ENCODE measurements at places on chromosomes 1 and 21.

GRCh38 chr1:18419845-18420184, 60.9 kb upstream of the KLHDC7A start:
- DNase-seq = no peak

DNA sequence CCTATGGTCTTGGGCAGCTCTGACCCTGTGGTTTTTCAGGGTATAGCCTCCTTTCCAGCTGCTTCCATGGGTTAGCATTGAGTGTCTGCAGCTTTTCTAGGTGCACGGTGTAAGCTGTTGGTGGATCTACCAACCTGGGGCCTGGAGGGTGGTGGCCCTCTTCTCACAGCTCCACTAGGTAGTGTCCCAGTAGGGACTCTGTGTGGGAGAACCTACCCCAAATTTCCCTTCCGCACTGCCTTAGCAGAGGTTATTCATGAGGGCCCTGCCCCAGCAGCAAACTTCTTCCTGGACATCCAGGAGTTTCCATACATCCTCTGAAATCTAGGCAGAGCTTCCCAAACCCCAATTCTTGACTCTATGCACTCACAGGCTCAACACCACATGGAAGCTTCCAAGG, 111.0 kb upstream of the C1orf87 start:
- DNase-seq = no peak

- no peak for DNase-seq
Observed at GRCh38 chr1:10979483-10979920, 33.0 kb upstream of the TARDBP start.

DNA sequence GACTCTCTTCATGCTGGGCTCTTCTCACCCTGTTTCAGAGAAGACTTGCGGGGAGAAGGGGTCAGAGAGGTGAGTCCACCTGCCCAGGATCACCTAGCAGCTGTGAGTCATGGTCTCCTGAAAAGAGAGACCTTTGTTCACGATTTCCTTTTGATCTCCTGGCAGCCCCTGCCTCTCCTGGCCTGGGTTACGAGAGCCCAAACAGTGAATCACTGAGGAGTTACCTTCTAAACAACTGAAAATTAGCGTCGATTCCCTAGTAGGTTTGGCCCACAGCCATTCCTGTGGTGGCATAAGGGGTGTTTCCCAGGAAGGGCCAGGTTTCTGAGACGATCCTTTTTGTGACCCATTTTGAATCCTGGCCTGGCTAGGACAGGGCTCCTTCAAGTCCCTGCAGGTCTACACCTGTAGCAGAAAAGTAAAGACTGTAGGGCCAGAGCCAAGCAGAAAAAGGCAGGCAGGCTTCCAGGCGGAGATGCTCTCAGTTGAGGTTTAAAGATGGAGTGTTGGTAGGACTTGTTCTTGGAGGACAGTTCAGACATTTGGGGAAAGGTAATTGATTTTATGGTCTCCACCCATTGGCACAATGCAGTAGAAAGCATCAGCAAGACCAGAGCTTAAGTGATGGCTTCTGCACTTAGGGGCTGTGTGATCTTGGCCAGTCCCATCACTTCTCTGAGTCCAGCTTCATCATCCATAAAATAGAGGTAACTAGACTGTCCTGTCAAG, 2.1 kb upstream of the PLA2G2E start:
- DNase-seq = no peak

- DNase-seq = no peak
Observed at GRCh38 chr1:63746129-63746864, 27.5 kb upstream of the ROR1 start.

DNA sequence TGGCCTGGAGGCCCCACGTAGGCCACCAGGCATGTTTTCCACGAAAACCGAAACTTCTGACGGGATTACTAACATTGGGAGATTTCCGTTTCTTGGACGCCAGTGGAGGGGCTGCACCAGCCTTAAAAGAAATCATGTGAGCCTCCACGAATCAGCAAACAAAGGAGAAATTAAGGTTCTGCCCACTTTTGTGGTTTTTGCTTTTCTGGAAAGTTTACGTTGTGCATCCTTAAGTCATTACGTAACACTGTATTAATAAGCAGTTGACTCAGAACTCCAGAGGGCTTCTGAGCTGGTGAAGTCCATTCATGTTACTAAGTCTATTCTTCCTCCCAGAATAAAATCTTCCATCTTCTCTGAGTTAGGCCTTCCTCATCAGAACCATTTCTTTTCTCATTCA, 168.5 kb downstream of the PSMG1 start:
- DNase-seq = no peak

- DNase-seq = no peak
Observed at GRCh38 chr1:64197076-64197475, 6.3 kb upstream of the UBE2U start.

- DNase-seq = no peak
Observed at GRCh38 chr1:179935909-179936496, 18.6 kb upstream of the CEP350 start.

DNA sequence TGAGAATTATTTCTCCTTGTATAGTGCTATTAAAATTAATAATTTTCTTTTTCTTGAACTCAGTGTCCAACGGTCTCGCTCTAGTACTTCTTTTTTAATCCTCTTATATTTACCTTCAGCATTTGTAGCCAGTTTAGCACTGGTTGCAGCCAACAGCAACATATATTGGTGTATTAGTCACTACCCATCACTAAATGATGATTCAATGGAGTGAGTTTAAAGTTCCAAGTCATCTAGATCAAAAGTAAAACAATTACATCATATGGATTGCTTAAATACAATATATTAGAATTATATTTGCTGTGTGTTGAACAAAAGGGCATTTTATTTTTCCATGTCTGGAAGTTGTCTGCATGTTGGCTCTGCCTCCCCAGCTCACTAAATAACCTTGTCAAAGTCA, 591.8 kb downstream of the ADGRL2 start:
- DNase-seq = no peak

DNA sequence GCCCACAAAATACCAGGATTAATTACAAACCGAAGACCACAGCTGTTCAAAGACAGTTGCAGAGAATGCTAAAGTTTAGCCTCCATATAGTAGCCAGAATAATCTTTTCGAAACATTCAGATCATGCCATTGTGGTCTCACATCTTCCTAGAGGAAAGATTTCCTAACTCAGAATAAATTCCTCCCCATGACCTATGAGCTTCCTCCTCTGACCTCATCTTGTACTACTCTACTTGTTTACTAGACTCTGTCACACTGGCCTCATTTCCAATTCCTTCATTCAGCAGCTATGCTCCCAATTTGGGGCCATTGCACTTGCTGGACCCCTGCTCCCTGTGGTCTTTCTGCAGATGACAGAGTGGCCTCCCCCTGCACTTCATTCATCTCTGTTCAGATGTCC, 71.8 kb upstream of the LRRC53 start:
- no peak for DNase-seq

GRCh38 chr1:231122143-231122542, 39.7 kb upstream of the TRIM67 start:
- no peak for DNase-seq

DNA sequence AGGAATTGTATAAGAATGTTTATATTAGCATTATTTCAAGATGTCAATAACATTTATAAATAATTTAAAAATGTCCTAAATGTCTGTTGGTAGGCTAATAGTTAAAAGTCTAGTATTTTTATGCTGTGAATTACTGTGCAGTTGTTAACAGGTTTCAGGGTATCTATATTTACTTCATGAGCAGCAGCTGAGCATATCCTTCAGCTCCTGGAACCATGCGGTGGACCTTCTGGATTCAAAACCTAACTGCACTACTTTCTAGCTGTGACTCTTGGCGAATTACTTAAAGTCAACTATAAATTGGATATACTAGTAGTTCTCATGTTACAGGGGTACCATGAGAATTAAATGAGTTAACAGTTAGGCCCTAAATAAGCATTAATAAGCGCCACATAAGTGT, 3.7 kb downstream of the CEP350 start:
- DNase-seq = no peak

DNA sequence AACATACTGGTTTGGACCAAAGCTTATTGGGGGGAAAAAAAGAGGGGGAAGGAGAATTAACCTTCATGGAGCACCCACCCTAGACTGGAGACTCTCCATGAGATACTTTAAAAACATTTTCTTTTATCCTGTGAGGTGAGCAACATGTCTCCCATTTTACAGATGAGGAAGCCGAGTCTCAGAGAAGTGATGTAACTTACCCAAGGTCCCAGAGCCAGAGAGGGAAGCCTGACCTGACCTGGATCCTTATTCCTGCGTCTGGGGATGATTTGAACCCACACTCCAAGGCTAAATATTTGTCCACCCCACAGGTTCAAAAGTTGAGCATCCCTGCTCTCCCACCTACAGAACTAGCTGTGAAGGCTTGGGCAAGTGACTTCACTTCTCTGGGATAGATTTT, 137.9 kb upstream of the JUN start:
- DNase-seq = no peak

- no peak for DNase-seq
Observed at GRCh38 chr1:99457381-99458165, 188.3 kb upstream of the PALMD start.

DNA sequence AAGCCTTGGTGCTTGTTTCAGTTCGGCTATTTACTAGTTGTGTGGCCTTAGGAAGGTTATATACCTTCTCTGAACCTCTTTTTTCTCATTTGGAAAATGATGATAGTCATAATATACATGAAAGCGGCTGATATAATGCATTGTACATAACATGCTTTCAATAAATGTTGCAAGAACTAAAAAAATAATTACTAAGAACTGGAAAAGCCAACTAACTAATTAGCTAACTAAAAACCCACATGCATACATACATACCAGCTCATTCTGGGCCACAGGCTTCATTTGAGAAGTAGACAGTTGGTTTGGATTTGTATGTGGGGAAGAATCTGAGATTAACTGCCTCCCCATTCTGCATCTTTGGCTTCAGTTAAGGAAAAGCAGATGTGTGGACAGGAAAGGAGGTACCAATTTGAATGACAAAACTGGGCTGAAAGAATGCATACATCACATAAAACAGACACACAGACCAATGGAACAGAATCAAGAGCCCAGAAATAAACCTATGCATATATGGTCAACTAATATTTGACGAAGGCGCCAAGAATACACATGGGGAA, 217.9 kb downstream of the TM2D1 start:
- no peak for DNase-seq

DNA sequence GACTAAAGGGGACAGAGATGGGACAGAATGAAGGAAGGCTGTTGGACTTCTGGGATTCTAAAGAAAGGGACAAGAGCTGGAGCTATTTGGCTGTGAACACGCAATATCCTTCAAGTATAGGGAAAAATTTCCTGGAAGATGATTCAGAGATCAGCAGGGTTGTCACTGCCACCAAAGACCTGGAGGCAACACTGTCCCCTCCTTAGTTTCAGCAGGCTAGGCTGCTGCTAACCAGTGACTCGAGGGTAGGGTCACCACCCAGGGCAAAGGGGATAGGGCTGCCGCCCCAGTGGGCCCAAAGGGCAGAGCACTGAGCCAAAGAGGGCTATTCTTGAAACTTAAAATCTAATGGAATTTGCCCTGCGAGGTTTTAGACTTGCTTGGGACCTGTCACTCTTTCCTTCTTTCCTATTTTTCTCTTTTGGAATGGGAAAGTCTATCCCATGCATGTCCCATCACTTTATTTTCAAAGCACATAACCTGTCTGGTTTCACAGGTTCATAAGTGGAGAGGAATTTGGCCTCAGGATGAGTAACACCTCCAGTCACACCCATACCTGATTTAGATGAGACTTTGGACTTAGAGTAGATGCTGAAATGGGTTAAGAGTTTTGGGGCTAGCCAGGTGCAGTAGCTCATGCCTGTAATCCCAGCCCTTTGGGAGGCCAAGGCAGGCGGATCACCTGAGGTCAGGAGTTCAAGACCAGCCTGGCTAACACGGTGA, 11.9 kb downstream of the IFNLR1 start:
- DNase-seq = no peak

- DNase-seq = peak; percentile 4
Observed at GRCh38 chr1:84298684-84299535, 2.6 kb upstream of the SAMD13 start.

- DNase-seq = no peak
Observed at GRCh38 chr21:17819877-17820229, 697 bp upstream of the C21orf91 start.

GRCh38 chr1:64686828-64687724, 57.8 kb upstream of the RAVER2 start:
- DNase-seq = no peak

DNA sequence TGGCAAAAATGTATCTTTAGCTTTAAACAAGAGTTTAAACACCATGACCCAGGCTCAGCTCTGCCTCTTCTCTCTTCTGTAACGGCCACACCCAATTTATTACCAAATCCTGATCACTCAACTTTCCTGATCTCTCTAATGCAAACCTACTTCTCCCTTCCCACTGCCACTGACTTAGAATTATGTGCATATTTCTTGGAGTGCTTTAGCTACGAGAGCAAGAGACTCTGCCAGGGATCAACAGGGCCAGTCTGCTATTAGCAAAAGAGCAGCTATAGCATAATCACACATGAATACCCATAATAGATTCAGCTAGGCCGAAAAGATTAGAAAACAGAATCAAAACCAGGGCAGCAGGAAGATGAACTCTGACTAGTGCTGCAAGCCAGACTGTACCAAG, 215.5 kb downstream of the MRPL39 start:
- no peak for DNase-seq

DNA sequence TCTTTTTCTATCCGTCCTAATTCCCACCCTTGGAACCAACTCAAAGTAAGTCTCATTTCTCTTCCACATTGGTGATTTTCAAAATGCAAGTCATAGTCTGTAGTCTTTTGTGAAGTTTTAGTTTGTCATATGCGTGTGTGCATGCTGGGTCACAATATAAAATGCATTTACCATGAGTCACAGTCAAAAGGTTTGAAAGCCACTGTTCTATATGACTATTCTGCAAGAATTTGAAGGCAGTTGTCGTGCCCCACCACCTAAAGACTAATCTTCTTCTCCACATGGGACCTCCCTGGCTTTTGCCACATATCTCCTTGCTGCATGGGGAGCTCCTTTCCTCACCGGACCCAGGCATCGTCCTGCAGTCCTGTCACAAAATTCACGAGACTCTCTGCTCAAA, 1.6 kb downstream of the STPG1 start:
- no peak for DNase-seq

DNA sequence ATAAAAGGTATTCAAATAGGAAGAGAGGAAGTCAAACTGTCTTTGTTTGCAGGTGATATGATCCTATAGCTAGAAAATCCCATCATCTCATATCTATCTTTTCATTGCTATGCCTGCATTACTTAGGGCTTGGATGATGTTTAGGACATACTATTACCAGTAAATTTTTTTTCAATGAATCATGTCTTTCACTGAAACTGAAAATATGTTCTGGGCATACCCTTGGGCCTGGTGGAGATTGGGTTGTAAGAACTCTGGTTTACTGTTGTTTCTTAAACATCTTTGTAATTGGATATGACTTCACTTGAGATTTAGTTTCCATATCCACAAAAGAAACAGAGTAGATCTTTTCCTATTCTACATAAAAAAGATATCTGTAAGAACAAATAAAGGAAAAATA, 502.2 kb upstream of the PRMT6 start:
- no peak for DNase-seq

DNA sequence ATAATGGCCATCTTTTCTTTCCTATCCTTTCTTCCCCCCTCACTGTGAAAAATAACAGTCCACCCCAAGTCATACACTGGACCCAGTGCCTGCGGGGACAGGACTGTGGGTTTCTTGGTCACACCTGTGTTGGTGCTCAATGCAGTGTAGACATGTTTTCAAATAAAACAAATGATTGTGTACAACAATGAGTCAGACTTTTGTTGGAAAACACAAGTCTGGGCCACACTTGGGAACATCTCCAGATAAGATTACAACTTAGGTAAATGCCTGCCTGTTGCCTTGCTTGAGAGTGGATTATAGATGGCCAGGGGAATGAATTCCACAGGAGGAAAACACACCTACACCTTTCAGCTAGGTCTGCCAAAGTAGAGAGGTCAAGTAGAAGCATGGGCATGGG, 34.1 kb downstream of the PDPN start:
- DNase-seq = no peak
